ENCODE measurements at places on chromosomes 2 and 18.
A peak's percentile ranks its signal among the peaks of the same experiment; 100 is the strongest.

DNA sequence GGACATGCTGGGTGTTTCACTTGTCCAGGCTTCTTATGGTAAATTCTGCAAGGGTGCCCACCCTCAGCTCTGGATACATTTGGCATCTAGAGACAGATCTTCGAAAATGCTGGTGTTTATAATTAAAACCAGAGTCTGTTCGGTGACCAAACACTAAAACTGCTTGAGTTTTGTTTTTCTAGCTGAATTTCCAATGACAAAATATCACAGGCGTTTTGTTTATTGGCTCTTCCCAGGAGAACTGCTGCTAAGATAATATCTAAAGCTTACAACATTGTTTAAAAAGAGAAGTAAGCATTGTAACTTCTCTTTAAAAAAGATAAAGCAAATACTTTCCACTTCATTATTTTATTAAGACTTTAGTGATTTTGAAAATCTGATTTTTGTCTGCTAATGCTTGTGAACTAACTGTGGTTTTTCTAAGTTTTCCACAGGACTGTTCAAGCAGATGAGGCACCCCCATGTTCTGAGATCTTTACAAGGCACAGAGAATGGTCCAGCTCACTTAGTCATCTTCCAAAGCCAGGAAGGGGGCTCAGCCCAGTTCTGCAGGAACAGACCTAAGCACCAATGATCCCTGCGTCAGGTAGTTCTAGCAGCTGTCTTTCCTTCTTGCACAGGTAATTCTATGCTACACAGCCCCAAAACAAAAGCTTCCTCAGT is 94.8 kb upstream of the LTBP1 start:
- DNase-seq: no peak

GRCh38 chr2:144914113-144914512 is 394.2 kb upstream of the ZEB2 start:
- no peak for DNase-seq

- no peak for DNase-seq
These were observed 31.3 kb upstream of the LRATD1 start for GRCh38 chr2:14601156-14601770.

DNA sequence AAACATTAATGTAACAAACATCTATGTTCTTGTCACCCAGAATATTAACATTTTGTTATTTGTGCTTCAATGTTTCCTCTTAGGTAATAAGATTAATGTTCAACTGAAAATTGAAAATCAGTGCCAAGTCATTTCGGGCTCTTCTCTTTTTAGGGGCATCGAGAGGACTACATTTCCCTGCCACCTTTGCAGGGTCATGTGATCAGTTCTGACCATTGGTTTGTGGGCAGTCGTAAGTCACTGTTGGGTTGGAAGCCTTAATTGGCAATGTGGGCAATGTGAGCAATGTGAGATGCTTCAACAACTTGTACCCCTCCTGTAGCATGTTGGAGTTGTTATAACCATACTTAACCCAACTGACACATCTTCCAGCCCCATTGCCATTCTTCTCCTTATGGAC is 10.1 kb upstream of the CYRIA start:
- DNase-seq: no peak

GRCh38 chr18:34643989-34644388 is 66.1 kb upstream of the DTNA start:
- DNase-seq: no peak

DNA sequence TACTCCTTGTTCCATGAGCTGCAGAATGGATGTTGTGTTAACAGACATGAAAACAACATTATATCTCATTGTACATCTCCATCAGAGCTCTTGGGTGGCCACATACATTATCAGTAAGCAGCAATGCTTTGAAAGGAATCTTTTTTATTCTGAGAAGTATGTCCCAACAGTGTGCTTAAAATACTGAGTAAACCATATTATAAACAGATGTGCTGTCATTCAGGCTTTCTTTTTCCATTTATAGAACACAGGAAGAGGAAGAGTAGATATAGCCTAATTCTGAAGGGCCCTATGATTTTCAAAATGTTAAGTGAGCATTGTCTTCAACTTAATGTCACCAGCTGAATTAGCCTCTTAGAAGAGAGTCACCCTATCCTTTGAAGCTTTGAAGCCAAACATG is 44.3 kb upstream of the CABYR start:
- no peak for DNase-seq

DNA sequence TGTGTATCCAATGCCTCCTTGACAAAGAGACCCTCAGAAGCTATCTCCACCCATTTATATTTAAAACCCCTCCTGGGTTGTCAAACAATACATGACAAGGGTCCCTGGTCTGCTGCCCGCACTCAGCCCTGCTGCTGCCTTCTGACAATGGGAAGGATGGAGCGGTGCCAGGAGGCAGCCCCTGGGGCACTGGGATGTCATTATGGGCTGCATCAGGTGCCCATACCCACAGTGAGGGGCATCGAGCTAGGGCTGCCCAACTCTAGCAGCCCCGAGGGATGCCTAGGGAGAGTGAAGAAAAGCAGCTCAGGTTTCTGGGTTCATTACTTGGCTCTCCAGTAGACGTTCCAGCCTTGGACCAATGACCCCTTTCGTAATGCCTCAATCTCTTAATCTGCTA is 301.7 kb downstream of the ALK start:
- DNase-seq: no peak

DNA sequence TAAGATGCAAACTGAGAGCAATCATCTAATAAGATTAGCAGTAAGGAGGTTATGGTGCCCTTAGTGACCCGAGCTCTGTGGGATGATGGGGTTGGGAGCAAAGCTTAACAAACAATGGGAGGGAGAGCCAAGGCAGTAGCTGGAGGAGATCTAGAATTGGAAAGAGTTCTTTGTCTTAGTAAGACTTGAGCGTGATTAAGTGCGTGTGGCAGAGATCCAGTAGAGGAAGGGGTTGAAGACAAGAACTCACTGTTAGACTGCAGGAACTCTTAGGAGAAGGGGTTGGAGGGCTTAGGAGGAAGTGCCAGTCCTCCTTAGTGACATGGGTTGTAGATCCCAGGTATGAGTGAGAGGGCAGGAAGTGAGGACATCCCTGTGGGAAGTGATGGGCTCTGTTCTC is 184.7 kb downstream of the GFPT1 start:
- no peak for DNase-seq

- no peak for DNase-seq
These were observed 699.9 kb downstream of the DSC3 start for GRCh38 chr18:30342675-30343074.

GRCh38 chr2:108460345-108461037 is 11.5 kb downstream of the GCC2 start:
- DNase-seq: no peak

- peak; percentile 22 for DNase-seq
These were observed 56.7 kb upstream of the MSTN start for GRCh38 chr2:190119257-190119656.

DNA sequence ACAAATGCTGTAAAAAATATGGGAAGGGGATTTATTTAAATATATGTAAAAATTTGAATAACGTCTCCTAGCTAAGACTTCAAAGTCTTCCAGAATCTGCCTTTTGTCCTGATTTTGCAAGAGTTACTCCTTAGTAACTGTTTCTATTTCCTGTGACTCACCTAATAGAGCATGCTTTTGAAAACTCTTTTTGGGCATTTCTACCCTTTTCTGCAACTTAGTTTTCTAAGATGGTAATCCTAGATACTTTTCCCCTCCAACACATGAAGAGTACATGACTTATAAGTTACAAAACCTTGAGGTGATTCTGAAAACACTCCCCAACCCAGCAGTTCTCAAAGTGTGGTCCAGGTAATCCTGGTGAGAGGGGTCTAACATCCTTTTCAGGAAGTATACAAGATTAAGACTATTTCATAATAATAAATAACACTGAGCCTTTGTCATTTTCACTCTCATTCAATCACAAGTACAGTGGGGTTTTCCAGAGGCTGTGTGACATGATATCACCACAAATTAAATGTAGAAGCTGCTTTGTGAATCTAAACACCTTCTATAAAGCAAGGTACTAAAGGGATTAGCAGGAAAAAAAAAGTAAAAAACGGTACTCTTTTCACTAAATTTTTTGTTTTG is 31.9 kb downstream of the PPP4R3B start:
- DNase-seq: no peak

DNA sequence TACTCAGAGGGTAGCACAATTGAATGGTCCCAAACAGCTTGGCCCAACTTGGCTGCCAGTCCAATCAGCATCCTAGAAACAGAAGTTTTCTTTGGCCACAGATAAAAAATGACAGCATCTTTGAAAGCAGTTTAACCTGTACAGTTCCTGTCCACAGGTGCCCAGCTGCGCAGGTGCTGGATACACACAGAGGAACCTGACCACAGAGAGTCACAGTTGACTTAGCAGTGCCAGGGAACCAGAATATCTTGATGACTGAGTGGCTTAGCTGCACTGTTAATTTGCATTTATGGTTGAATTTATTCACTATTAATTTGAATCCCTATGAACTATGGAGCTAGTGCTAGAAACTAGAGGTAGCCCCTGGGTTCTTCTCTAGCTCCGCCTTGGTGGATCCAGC is 93.7 kb downstream of the TPGS2 start:
- no peak for DNase-seq

GRCh38 chr2:98172951-98173350 is 86.0 kb downstream of the VWA3B start:
- DNase-seq: no peak

- no peak for DNase-seq
These were observed 6.0 kb downstream of the RSAD2 start for GRCh38 chr2:6883448-6884122.

- DNase-seq: peak; percentile 25
These were observed 22.3 kb upstream of the CAVIN2 start for GRCh38 chr2:191869178-191869577.

- DNase-seq: no peak
These were observed 95.6 kb downstream of the SH3BP4 start for GRCh38 chr2:235047171-235048160.

- DNase-seq: no peak
These were observed 48.5 kb upstream of the GLI2 start for GRCh38 chr2:120687210-120687609.

DNA sequence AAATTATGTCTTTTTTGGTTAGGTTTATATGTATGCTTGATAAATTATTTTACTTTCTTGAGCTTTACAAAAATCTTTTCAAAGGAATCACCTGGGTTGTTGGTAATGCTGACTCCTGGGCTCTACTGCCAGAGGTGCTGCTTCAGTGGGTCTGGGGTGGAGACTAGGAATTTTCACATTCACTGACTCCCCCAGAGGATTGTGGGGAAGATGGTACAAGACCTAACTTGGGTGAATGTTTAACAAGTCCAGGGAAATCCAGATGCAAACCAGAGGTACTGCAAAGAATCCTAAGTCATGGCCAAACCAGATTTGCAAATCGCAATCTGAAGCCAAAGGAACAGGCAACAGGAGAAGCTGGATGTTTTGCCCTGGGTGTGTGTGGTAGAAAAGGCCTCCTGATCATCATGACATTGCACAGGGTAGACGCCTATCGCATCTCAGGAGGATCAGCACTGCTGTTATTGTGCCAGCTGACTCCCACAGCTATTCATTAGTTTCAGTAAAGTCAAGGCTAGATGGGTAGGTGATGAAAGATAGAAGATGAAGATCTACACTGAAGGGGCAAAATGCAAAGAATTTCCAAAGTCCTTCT is 185.2 kb downstream of the BARD1 start:
- no peak for DNase-seq

GRCh38 chr2:84938194-84938879 is 32.6 kb upstream of the KCMF1 start:
- DNase-seq: no peak

GRCh38 chr2:11546072-11546471 is 12.2 kb downstream of the GREB1 start:
- DNase-seq: no peak

DNA sequence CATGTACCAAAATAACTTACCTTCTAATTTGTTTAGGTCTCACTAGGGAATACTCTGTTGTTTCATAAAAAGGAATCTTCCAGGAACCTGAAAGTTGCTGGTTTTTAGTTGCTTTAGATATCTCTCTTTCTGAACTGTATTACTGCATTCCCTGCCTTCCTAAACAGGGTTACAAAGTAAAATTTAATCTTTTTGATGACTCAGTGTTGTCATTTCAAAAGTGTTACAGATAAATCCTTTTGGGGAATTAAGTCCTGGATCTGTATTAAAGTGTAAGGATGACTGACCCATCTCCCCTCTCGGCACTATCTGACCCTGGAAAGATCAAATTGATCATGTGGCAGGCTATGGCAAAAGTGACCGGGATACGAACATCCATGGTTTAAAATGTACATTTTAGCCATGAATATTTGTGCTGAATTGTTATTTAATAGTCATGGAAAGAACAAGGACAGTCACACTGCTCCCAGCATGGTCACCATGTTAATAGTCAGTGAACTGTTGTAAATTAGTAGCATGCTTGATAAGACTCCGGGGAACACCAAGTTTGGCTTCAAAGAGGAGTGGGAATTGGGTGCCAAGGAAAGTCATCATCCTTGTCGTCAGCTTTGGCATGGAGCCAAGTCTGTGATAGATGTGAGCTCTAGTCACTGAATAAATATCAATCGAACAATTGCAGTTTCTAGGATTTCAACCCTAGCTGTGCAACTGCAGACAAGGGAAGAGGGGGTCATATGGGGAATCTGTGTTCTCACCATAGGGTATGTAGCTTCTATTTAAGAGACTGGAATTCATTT is 4.2 kb downstream of the PLEKHA3 start:
- no peak for DNase-seq

- no peak for DNase-seq
These were observed 4.8 kb upstream of the NIFK start for GRCh38 chr2:121741450-121741849.

DNA sequence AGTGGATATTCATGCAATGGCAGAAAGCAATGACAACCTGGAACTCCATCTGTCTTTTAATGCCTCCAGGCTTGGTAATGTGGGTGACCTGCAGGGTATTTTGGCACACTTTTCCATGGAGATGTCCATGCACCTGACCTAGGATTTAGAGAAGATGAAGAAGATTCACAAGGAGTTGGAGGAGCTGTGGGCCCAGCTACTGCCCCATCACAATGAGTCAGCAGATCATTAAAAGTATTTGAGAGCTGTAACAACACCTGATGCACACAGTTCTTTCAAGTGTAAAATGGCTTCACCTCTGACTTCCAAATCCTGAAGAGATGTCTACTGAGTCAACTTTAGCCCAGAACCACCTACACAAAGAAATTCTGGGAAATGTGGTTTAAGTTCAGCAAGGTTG is 22.1 kb upstream of the OSR1 start:
- no peak for DNase-seq

GRCh38 chr18:9570255-9570654 is 44.1 kb downstream of the PPP4R1 start:
- DNase-seq: no peak

- DNase-seq: no peak
These were observed 65.7 kb downstream of the ACTR2 start for GRCh38 chr2:65293376-65293775.

DNA sequence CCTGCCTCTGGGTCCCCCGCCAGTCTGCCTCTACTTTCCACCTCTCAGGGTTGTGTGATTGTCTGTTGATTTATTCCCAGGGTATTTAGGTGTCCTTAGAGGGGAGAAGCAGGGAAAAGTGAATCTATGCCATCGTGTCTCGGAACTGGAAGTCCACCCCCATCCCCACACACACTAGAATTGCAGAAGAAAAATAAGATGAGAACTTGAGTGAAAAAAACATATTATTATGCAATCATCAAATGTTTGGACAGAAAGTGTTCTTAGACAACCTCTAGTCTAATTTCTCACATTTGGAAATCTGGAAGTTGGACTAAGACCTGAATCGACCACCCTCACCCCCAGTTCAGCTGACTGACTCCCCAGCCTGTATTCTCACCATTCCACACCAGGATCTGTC is 14.1 kb upstream of the CASP8 start:
- no peak for DNase-seq

All from upper lobe of left lung (tissue), 6 donors.